ENCODE measurements at places on chromosomes 16 and 17. TPM values are rescaled to one million over a fixed set of nuclear protein-coding genes. Genes with fewer than 3 reads are reported as not detected.

The HOXB4 gene
- 5.9 TPM for polyA plus RNA-seq

The TNFRSF17 gene
- not detected for polyA plus RNA-seq

The SLC6A4 gene
- 30.1 TPM for polyA plus RNA-seq

GRCh38 chr17:44915321-44915726, at the start of gene GFAP:
Gene GFAP (minus strand): TSS chr17:44915500. CDS start chr17:44915486, 14 bp downstream.
- H3K4me1 ChIP-seq: peaks cover 5% of the 10 kb centered on the region
- H3K27me3 ChIP-seq: peaks cover 20% of the 10 kb centered on the region
- no peak within 1 kb of the TSS for H3K27ac ChIP-seq
- no peak for DNase-seq

DNA sequence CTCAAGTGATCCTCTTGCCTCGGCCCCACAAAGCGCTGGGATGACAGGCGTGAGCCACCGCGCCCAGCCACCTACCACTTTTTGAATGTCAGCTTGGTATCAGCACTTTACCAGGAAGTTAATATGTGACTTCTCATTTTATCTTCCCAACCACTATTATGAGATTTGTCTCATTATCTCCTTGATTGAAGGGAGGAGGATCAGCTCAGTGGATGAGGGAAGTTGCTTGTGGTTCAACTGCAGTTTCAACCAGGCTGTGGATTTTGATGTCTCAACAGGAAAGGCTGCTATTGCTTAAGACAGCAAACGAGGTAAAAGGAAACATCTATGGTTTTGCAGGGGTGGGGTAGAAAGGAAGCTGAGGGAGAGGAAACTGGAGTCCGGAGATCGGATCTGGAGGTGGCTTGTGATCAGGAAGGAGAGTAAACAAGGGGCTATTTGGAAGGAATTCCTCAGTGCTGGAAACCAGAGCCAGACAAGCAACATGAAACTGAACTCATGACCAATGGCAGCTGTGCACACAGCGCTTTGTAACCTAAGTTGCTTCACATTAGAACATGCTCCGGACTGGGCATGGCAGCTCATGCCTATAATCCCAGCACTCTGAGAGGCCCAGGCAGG, 180.5 kb downstream of the VPS53 start:
- H3K4me1 ChIP-seq: no peaks in the 10 kb centered on the region
- H3K4me3 ChIP-seq: no peak overlapping the region
- H3K36me3 ChIP-seq: peaks cover 56% of the 10 kb centered on the region
- no peak overlapping the region for H3K27ac ChIP-seq

DNA sequence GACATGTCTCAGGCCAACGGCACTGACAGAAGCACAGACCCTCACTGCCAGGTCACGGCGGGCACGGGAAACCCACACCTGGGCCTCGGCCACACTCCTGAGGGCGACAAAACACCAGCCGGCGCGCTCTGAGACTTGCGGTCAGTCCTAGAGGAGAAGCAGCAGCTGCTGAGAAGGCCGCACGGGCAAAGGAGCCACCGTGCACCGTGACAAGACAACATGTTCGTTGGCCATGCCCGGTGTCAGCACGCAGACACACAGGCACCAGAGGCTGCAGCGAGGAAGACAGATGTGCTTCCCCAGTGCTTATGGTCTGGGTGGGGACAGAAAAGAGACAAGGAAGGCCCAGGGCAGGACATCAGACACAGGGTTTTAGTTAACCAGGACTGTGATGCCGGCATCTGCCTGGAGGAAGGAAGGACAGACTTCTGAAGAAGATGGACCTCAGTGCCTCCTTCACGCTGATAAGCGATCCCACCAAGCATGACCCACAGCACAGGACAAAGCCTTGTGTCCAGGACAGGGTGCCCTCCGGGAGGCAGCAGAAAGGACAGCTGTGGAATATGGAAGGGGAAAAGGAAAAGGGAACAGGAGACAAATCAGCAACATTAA, 84.0 kb downstream of the ANKRD11 start:
- no peaks in the 10 kb centered on the region for H3K27me3 ChIP-seq
- H3K36me3 ChIP-seq: peaks cover 2% of the 10 kb centered on the region
- H3K27ac ChIP-seq: no peak overlapping the region

DNA sequence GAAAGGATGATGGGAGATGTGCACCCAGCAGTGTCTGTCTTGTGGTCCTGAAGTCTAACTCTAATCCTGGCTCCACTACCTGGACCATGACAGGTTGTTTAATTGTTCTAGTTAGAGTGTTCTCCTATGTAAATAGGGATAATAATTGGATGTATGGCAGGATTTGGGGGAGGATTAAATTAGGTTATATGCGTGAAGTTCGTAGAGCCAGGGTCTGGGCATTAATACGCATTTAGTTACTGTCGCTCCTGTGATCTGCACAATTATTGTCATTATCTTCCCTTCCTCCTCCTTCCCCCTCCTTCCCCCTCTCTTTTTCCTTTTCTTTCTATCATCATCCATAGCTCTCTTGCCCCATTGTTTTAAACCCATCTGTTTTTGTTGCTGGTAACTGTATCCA, 210.3 kb downstream of the WWOX start:
- no peak overlapping the region for H3K27ac ChIP-seq
- no peaks in the 10 kb centered on the region for H3K36me3 ChIP-seq
- no peak overlapping the region for H3K4me3 ChIP-seq
- no peaks in the 10 kb centered on the region for H3K27me3 ChIP-seq
- H3K4me1 ChIP-seq: no peaks in the 10 kb centered on the region

DNA sequence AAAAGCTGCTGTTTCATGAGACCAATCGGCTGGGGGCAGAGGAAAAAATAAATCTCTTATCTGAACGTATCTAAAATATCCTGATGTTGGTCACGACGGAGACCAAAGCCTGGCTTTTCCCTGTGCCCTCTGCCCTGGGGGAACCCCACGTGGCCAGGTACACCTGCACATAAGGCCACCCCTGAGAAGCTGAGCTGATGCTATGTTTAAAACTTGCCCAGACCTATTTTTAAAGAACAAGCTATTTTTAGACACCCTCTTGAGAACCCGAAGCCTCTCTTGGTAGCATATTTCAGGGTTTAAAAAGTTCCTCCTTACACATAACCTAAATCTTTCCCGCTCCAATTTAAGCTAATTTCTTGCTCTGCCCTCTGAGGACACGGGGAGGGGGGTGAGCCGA, 210.4 kb downstream of the GSG1L start:
- peaks cover 24% of the 10 kb centered on the region for H3K27me3 ChIP-seq
- no peak for DNase-seq
- no peaks in the 10 kb centered on the region for H3K4me1 ChIP-seq
- no peaks in the 10 kb centered on the region for H3K36me3 ChIP-seq

GRCh38 chr17:47078801-47079200, 99.7 kb upstream of the RPRML start:
- no peak overlapping the region for H3K27ac ChIP-seq
- H3K4me3 ChIP-seq: no peak overlapping the region
- no peaks in the 10 kb centered on the region for H3K4me1 ChIP-seq
- H3K27me3 ChIP-seq: no peaks in the 10 kb centered on the region
- no peak for DNase-seq
